BJ (cell line): ENCODE measurements at places on chromosomes 12 and 14. TPM values are rescaled to one million over a fixed set of nuclear protein-coding genes. Genes with fewer than 3 reads are reported as not detected.

The GPR162 gene
- polyA plus RNA-seq = 3.3 and 6.6 TPM in 2 replicates

The TAS2R13 gene
- polyA plus RNA-seq = 0.10 TPM in 1 of 2 replicates, not detected in the other

The MORN3 gene
- polyA plus RNA-seq = 0.28 and 0.39 TPM in 2 replicates

DNA sequence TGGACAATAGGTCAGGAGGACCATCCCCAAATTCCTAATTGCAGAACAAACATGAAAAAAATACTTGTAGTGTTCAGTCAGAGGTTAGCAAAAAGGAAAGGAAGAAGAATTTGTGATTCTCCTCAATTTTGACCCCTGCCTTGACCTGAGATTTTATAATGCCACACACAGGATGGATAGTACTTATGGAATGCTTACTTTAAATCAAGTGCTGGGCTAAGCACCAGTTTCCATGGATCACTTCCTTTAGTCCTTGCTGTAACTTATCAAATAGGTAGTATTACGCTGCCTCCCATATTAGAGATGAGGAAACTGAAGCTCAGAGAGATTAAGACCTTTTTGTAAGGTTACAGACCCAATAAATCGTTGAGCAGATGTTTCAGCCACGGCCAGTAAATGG is 81.2 kb upstream of the OVCH1 start:
- DNase-seq = no peak

DNA sequence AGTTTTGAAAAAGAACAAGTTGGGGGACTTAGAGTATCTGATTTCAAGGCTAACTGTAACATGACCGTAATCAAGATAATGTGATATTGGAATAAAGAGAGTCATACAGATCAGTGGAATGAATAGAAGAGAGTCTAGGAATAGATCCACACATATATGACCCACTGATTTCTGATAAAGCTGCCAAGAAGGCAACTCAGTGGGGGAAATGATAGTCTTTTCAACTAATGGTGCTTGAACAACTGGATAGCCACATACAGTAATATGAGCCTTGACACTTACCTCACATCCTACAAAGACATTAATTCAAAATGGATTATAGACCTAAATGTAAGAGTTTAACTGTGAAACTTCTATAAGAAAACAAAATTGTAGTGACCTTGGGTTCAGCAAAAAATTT is 3.8 kb downstream of the PRKCH start:
- DNase-seq = no peak

- DNase-seq = no peak
These were observed 193.6 kb upstream of the NUDT4 start for GRCh38 chr12:93183940-93184671.

DNA sequence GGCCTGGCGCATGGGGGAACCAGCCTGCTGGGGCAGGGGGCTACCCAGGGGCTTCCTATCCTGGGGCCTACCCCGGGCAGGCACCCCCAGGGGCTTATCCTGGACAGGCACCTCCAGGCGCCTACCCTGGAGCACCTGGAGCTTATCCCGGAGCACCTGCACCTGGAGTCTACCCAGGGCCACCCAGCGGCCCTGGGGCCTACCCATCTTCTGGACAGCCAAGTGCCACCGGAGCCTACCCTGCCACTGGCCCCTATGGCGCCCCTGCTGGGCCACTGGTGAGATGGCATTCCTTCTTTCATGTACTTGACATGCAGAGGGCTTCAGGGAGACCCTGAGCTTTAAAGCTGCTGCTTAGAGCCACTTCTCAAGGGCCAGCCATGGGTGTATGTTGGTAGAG is 9.0 kb downstream of the LGALS3 start:
- DNase-seq = no peak

GRCh38 chr14:83734431-83734830 is 1795.5 kb upstream of the FLRT2 start:
- no peak for DNase-seq

GRCh38 chr12:12779529-12779928 is 5.9 kb upstream of the APOLD1 start:
- DNase-seq = no peak

GRCh38 chr12:104448451-104448850 is 8.3 kb upstream of the CHST11 start:
- DNase-seq = no peak

DNA sequence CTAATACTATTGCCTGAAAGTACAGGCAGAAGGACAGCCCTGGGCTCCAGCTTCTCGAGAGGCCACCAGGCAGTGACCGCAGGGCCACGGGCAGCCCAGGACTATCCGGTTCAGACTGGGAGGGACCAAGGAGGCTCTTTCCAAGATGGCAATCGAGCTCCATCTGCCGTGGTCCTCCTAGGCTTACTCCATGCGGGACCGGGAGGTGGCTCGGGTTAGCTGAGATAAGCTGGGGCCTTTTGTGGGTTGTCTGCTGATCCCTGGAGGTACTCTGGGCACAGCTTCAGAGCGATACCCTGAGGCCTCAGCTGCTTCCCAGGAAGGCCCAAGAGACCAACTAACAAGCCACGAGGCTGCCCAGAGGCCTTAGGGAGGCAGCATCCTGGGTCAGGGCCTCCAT is 33.1 kb downstream of the SNRNP35 start:
- no peak for DNase-seq
